Left kidney (tissue), 8 donors: ENCODE measurements at places on chromosomes 1 and 21. TPM values are rescaled to one million over a fixed set of nuclear protein-coding genes. Genes with fewer than 3 reads are reported as not detected.

The ANKRD65 gene
- polyA plus RNA-seq, result 8.5 TPM

The RHEX gene
- polyA plus RNA-seq, result 6.2 TPM

The TMCO4 gene
- 19.4 TPM for polyA plus RNA-seq

The LCE1D gene
- not detected for polyA plus RNA-seq

The CFHR4 gene
- not detected for polyA plus RNA-seq

The CALML6 gene
- polyA plus RNA-seq, result 0.65 TPM

The DNALI1 gene
- polyA plus RNA-seq, result 63.0 TPM

The AADACL3 gene
- not detected for polyA plus RNA-seq

The NECTIN4 gene
- polyA plus RNA-seq, result 4.0 TPM

The ABCG1 gene
- 10.2 TPM for polyA plus RNA-seq

The KISS1 gene
- not detected for polyA plus RNA-seq

The TRAF3IP3 gene
- 1.7 TPM for polyA plus RNA-seq

The C1orf56 gene
- polyA plus RNA-seq, result 10.0 TPM

The RNU1-4 gene
- 1.9 TPM for polyA plus RNA-seq

The RGS7 gene
- 6.7 TPM for polyA plus RNA-seq

The CHIA gene
- polyA plus RNA-seq, result not detected

The ADAM30 gene
- polyA plus RNA-seq, result not detected

The KCNH1 gene
- polyA plus RNA-seq, result 0.47 TPM

The KRTAP10-5 gene
- not detected for polyA plus RNA-seq

The RXFP4 gene
- polyA plus RNA-seq, result 0.15 TPM

The NR5A2 gene
- polyA plus RNA-seq, result 2.0 TPM

The XCL1 gene
- not detected for polyA plus RNA-seq

The CRP gene
- not detected for polyA plus RNA-seq

The LAMC2 gene
- polyA plus RNA-seq, result 7.1 TPM

The C1QB gene
- 5.3 TPM for polyA plus RNA-seq

The SV2A gene
- 8.4 TPM for polyA plus RNA-seq

The FCRL2 gene
- 0.17 TPM for polyA plus RNA-seq

The FNDC5 gene
- 44.6 TPM for polyA plus RNA-seq

The TNNI3K gene
- polyA plus RNA-seq, result 2.6 TPM

The OR10T2 gene
- polyA plus RNA-seq, result not detected

The MCOLN2 gene
- polyA plus RNA-seq, result 1.5 TPM

The CNST gene
- 22.4 TPM for polyA plus RNA-seq

The CRABP2 gene
- polyA plus RNA-seq, result 85.6 TPM

The NPHS2 gene
- 420 TPM for polyA plus RNA-seq
